ENCODE measurements at places on chromosomes 5 and 9.

- no peak for DNase-seq
Observed at GRCh38 chr5:39328731-39329130, 35.6 kb downstream of the C9 start.

DNA sequence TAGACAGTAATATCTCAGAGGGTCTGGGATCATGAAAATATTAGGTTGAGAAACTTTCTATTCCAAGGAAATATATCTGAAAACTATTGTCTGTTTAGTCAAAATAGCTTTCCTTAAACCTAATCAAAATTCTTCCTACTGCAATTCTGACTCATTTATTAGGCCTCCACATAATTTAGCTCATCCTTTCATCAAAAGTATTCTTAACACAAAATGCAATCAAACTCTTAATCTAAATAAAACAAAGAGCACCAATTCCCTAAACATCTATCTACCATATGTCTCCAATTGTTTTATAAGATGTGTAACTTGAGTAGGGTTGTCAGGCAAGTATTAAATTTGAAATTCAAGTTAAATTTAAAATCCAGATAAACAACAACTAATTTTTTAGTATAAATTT is 142.1 kb downstream of the PLK2 start:
- no peak for DNase-seq

DNA sequence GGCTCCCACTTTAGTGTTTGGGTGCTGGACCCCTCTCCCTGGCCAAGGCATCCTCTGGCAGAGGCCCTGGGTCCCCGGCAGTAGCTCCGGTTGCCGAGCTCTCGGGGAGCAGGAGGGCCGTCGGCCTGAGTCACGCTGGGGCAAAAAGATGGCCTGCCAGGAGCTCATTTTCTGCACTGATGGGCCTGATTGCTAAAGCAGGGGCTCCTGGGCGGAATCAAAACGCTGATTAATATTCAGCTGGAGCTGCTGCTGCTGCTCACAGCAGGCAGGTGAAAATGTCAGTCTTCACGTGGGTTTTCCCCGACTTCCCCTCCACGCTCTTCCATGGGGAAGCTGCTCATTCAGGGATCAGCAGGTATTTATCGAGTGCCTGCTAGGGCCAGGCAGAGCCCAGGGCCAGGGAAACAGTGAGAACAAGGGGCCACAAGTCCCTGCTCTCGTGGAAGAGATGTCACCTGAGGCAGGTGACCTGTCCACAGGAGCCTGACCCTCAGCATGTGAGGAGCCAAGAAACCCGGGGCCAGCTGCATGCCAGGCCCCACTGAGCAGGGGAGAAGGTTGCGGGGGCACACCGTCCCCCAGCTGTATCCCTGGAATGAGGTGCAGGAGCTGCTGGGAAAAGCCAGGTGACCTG is 22.1 kb downstream of the LAMC3 start:
- no peak for DNase-seq

DNA sequence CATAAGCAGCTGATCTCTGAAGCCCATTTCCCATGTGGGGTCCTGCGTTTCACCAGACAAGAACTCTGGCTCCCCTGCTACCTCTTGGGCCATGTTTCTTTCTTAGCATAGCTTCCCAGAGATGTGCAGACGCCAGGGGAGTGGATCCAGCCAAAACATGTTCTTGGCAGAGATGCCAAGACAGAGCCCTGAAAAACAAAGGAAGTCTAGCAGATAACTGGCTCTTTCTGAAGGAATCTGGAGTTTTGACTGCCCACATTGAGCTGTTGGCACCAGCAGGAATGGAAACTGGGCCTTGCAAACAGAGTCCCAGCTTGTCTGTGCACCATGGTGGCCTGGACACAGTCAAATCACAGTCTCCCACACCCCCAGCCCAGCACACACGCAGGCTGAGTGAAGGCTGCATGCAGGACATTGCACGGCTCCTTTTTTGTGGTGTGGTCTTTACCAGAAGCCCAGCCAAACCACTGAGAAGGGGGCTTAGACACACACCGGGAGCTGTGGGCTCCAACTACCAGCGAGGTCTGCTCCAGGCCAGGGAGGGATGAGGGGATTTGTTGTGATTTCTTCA is 114.7 kb downstream of the SNX18 start:
- DNase-seq, result no peak

GRCh38 chr9:127113191-127113972 is 9.1 kb downstream of the ANGPTL2 start:
- DNase-seq, result no peak

DNA sequence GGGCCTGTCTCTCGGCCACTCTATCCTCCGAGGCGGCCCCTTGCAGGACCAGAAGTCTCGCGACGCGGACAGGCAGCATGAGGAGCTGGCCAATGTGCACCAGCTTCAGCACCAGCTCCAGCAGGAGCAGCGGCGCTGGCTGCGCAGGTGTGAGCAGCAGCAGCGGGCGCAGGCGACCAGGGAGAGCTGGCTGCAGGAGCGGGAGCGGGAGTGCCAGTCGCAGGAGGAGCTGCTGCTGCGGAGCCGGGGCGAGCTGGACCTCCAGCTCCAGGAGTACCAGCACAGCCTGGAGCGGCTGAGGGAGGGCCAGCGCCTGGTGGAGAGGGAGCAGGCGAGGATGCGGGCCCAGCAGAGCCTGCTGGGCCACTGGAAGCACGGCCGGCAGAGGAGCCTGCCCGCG is 283.5 kb downstream of the ARHGEF28 start:
- DNase-seq, result no peak

DNA sequence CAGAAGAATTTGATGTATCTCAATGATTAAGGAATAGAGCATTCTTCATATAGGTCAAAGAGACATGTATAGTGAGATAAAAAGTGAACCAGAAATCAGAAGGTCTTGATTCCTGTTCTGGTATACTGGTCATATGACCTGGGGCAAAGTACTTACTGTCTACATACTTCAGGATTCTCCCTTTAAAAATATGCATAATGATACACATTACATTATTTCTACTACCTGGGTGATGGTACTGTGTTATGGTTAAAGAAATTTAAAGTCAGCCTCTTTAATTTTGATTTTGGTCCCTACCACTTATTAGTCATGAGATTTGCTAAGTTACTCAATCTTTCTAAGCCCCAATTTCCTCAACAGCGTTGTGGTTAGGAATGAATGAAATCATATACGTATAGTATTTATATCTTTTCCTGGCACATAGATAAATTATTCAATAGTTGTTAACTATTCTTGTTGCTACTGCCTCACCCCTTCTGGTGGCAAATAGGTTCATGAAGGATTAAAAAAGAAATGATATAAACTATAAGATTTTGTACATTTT is 984.1 kb downstream of the TLE4 start:
- DNase-seq, result no peak

DNA sequence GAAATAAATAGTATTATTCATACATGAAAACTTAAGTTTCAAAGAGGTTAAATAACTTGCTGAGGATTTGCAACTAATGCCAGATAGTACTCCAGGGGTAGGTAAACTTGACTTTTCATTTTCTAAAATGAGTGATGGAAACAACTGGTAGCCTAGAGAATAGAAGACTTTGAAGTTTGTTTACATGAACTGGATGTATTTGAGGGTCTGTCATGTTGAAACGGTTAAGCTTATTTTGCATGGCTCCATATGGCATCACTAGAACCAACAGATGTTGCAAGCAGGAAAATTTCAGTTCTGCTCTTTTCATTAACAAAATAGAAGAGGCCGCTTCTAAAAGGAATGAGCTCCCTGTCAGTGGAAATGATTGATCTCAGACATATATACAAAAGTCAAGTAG is 105.1 kb upstream of the SGCD start:
- no peak for DNase-seq

GRCh38 chr9:75938946-75939345 is 48.5 kb downstream of the PCSK5 start:
- no peak for DNase-seq

- DNase-seq, result no peak
Observed at GRCh38 chr5:95857185-95857945, 34.8 kb upstream of the GLRX start.

GRCh38 chr9:126337729-126338372 is 11.2 kb downstream of the MVB12B start:
- DNase-seq, result no peak

DNA sequence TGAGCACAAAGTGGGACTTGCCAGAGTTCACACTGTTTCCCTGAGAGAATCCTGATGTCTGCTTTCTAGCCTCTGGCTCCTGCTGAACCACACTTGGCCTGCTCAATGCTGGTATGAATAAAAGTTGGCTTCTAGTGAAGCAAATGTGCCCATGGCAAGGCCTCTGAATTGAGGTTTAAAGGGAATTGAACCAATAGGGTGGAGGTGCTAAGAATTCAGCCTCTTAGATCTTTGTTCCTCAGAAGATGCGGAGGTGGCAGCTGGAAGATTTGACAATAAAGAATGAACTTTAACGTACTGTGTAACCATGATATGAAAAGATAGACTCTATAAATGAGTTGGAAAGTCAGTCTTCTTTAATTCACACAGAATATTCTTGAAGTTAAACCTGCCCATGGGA is 57.2 kb downstream of the RASGRF2 start:
- no peak for DNase-seq

- no peak for DNase-seq
Observed at GRCh38 chr9:113511856-113512761, 48.6 kb downstream of the RGS3 start.

DNA sequence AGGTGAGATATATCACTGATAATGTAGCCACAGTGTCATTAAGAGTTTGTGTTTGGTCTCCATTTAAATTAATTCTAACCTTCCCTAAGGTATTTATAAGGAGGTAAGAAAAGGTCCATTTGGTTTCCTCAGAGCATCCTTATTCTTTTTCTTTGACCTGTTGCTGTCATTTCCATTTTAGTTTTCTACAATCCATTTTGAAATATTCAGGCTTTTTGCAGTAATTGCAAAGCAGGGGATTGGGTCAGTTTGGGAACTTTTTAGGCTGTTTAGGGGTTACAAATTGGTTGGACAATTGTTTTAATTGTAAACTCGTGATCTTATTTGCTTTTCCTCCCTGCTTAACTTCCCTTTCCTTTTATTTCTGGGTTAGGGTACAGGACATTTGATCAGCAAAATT is 42.6 kb upstream of the PDZD2 start:
- no peak for DNase-seq

GRCh38 chr5:93126634-93127033 is 454.4 kb downstream of the NR2F1-AS1 start:
- DNase-seq, result no peak

DNA sequence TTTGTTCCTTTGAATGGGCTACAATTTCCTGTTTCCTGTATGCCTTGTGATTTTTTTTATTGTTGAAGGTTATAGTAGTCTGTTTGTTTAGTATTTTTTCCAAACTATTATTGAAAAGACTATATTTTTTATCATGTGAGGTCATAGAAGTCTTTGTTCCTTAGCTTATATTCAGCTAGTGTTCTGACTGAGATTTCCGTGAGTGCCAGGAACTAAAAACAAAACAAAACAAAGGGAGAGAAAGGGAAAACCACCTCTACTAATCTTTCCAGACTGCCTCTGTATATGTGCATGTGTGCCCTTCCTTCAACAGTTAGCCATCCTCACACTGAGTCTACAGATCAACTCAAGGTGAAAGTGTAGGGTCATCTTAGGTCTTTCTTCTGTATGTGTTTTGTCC is 79.0 kb downstream of the OSTF1 start:
- no peak for DNase-seq

DNA sequence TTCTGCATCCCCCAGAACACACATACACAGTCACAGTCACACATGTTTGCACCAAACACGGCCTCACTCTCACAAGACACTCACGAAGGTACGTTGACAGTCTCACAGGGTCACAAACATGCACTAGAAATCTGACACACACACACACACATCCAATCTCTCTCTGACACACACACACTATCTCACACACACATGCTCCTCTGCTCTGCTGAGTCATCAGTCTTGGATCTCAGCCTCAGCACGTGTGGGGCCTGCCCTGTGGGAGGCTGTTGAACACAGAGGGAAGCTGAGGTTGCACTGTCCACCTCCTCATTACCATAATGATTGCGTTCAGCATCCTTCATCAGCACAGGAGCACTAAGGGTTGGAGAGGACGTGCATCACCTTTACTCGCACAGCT is 188.8 kb downstream of the MTRR start:
- peak; percentile 28 for DNase-seq

- DNase-seq, result no peak
Observed at GRCh38 chr5:116355819-116356601, 218.6 kb downstream of the SEMA6A start.

DNA sequence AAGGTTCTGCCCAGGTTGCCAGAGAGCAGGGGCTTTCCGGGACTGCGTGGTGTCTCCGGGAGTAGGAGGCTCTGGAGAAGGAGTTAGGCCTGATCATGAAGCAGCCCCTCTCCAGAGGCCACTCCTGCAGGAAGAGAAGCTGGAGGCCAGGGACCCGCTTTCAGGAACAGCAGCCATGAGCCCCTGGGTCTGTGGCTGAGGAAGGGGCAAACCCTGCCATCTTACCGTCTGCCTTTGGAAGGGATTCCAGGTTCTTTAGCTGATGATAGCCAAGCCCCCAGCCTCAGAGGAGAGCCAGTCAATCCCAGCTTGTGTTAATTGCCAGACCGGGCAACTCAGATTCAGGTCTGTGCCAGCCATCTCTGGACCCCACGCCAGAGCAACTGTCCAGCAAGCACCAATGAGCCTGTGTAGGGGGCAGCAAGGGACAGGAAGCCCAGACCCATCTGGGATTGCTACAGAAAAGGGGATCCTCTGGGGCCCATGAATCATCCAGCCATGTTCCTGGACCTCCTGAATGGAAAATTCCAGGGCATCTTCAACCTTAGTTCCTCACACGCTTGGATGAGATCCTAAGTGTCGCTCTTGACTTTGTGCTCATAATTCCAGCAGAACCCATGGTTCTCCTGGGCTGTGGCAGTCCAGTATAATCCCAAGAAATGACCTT is 42.7 kb upstream of the MVB12B start:
- DNase-seq, result no peak

GRCh38 chr5:179271821-179272325 is 73.4 kb downstream of the ADAMTS2 start:
- no peak for DNase-seq

DNA sequence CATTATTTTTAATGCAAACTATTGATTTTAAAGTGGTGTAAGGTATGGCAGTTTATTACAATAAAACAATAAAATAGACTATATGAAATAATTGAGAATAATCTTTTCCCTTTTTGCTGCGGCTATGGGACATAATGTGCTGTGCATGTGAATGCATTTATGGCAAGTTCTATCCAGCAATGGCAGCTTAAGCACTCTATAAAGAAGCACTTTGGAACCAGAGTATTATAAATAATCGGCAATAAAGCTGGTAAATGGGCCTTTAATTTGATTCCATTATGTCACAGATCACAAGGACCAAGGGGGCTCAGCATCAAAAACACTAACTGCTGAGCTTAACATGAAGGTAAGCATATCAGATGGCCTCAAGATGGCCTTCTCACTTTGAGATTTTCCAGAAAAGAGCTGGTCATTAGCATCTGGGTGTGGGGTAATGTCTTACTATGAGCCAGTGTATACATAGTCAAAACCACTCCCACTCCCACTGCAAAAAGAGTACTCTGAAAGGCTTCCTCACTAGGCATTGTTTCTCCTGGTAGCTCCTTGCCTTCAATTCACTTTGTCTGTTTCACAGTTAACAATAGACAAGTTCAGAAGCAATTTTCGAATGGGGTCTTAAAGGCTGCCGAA is 97.1 kb upstream of the ASTN2 start:
- DNase-seq, result no peak

Data from hematopoietic multipotent progenitor cell treated with erythropoietin and hydrocortisone succinate and interleukin-3 and kit ligand, for 17 days (in vitro differentiated cells).